ENCODE measurements at places on chromosomes 1 and 21.

DNA sequence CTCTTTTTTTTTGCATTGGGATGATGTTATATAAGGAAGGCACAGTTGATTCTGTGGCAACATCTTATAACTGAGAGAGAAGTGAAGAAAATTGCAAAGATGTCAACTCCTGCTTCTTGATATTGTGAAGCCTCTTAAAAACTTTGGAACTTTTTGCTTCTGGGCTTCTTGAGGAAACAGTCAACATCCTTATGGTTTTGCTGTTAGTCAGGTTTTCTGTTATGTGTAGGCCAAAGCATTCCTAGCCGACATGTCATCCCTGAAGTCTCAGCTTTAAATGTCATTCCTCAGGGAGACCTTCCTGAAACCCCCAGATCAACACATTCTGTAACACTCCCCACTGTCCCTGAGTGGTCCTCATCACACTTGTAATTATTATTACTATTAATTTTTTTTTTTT, 12.6 kb downstream of the FALEC start:
- no peak for DNase-seq

- peak; percentile 12 for DNase-seq
These were observed 33.7 kb downstream of the LRRC42 start for GRCh38 chr1:53979712-53980450.

GRCh38 chr1:72435025-72435424, 152.7 kb upstream of the NEGR1 start:
- no peak for DNase-seq

DNA sequence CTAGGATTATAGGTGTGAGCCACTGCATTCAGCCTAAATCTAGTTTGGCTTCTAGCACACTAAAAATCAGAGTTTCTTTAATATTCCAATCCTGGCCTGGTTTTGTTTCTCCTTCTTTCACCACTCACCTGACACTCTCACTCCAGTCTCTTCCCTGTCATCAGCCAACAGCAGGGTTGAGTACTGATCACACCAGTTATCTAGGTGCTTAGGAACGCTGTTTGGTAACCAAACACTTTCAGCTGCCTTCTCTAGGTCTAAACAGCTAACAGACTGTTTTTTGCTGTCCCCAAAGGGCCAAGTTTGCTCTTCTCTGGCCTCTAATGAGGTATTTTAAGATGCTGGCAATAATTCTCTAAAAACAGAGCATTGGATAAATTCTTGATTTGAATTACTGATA, 17.7 kb upstream of the FRRS1 start:
- DNase-seq: no peak
